Activated CD4-positive, alpha-beta T cell treated with anti-CD3 and anti-CD28 coated beads, Interleukin-10, Interleukin-2, amounts not matched to agents 100 ng/mL and 50 ng/mL, durations not matched to agents 16 hours and 8 hours (primary cell): ENCODE measurements at places on chromosomes 12 and 14.
A peak's percentile ranks its signal among the peaks of the same experiment; 100 is the strongest.

GRCh38 chr12:81332054-81332453 lies 254.2 kb downstream of the ACSS3 start:
- no peak for DNase-seq

DNA sequence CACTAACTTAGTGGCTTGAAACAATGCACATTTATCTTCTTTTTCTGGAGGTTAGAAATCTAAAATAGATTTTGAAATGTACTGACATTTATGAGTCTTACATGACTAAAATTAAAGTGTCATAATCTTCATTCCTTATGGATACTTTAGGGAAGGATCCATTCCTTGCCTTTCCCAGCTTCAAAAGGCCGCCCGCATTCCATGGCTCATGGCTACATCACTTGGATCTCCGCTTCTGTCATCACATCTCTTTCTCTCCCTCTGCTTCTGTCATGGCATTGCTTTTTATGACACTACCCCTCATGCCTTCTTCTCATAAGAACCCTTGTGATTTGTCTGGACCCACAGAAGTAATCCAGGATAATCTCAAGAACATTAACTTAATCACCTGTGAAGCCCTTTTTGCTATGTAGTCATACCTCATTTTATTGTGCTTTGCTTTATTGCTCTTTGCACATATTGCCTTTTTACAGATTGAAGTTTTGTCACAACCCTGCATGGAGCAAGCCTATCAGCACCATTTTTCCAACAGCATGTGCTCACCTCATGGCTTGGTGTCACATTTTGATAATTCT lies 66.5 kb downstream of the GARIN6 start:
- DNase-seq: no peak

GRCh38 chr12:49462083-49462744 lies 76.6 kb upstream of the KCNH3 start:
- DNase-seq: no peak

DNA sequence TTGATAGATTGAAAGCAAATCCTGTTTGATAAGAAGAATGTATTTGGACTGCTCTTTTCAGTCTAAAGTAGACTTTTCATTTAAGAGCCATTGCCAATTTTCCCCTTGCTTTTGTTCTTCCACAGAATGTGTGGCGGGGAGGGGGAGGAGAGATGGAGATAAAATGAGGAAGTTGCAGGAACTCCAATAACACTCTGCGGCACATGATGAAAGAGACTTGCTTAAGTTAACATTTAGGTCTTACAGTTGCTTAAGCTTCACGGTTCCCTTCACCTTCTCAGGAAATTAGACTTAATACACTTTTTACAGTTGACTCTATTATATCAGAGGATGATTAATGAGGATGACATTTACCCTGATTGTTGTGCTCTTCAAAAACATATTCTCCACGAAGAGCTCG lies 537.3 kb downstream of the TMTC2 start:
- no peak for DNase-seq

GRCh38 chr12:119456824-119457223 lies 122.3 kb downstream of the CCDC60 start:
- no peak for DNase-seq

DNA sequence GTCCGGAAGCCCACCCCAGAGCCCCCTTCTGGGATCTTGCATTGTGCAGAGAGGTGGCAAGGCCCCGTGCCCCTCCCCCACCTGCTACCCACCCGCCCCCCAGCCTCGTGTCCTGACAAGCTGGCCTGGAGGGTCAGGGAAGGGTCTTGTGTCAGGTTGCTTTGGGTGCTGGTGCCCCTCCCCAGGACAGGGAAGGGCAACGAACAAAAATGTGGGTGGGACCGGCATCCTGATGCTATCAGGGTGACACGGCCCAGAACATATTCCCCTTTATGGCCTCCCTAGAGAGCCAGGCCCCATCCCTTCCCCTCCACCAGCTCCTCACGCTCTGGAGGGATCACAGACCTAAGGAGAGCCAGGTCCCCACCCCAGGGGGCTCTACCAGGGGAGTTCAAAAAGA lies 38.7 kb upstream of the TMEM179 start:
- no peak for DNase-seq

- no peak for DNase-seq
These were observed 316.2 kb downstream of the VRK1 start for GRCh38 chr14:97113339-97113738.

- DNase-seq: no peak
These were observed 8.4 kb downstream of the DEGS2 start for GRCh38 chr14:100150932-100151587.

DNA sequence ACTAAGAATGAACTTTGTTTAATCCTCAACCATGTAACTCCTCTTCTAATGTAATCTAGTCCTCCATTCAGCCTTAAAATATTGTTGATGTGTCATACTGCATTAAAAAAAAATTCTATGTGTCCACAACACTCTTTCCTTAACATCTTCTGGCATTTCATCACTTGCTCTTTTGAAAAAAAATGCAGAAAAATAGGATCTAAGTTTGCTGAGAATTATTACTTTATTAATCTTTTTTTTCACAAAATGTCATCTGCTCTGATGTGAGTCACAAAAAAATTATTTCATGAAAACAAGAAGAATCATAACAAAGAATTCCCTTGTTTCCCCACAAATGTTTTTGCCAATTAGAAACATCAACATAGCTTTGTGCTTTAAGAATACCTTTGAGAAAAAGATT lies 410.1 kb upstream of the MGAT4C start:
- no peak for DNase-seq

GRCh38 chr14:69921052-69921451 lies 41.8 kb downstream of the SMOC1 start:
- DNase-seq: no peak

GRCh38 chr12:131315601-131316000 lies 361.9 kb downstream of the ADGRD1 start:
- DNase-seq: no peak

DNA sequence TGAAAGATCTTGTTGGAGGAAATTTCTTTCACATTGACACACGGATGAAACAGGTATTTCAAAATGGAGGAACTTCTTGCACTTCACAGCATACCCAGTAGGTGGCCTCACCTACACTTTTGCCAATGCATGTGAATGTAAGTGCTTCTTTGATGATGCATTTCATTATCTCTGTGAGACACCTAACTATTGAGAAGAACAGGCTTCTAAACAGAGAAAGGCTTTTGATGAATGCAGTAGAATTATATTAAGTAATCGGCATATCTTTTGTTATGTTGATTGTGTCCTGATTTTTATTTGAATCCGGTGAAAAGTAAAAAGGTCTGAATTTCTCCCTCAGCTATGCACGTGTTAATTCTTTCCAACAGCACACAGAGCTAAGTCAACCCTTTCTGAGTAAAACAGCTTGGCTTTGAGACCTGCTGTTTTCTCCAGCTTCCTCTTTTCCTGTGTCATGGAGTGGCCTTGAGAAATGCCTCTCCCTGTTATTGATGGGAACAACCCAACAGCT lies 399.0 kb downstream of the NAV3 start:
- peak; percentile 45 for DNase-seq
